HCEC 1CT (cell line): ENCODE measurements at places on chromosomes 5 and 9.

DNA sequence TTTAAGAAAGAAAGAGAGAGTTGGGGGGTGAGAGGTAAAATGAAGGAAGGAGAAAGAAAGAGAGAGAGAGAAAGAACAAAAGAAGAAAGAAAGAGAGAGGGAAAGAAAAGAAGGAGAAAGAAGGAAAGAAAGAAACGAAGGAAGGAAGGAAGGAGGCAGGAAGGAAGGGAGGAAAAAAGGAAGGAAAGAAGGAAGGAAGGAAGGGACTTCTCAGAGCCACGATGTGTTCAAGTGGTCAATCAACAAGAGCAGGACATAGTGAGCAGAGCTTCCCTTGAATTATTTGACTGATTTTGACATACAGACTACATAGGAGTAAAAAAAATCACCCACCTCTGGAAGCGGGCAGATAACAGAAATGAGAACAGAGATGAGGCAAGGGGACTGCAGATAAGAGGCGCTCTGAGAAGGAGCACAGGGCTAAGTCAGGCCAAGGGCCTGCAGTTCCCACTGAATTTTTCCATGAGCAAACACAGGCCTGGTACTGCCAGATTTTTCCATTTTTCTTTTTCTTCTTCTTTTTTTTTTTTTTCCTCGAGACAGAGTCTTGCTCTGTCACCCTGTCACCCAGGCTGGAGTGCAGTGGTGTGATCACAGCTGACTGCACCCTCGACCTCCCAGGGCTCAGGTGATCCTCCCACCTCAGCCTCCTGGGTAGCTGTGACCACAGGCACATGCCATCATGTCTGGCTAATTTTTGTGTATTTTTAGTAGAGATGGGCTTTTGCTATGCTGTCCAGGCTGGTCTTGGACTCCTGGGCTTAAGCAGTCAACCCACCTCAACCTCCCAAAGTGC lies 77.7 kb upstream of the IL17B start:
- no peak for DNase-seq

- no peak for DNase-seq
These were observed 212.4 kb upstream of the C9orf72 start for GRCh38 chr9:27785714-27786100.

DNA sequence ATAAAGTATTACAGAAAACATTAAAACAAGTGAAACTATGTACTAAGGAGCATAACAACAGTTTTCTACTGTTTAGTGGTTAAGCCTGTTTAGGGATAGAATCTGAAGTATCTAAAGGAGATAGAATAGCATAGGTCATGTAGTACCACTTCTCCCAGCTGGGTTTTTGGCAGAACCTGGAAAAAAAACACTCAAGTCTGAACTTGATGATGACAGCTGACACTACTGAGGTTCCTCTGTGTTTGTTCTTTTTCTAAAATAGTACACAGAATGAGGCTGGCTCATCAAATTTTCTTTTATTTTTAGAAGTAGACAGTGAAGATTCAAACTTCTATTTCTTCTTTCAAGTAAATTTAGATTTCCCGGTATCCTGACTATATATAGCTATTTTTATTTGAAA lies 203.8 kb upstream of the ACO1 start:
- DNase-seq = no peak

DNA sequence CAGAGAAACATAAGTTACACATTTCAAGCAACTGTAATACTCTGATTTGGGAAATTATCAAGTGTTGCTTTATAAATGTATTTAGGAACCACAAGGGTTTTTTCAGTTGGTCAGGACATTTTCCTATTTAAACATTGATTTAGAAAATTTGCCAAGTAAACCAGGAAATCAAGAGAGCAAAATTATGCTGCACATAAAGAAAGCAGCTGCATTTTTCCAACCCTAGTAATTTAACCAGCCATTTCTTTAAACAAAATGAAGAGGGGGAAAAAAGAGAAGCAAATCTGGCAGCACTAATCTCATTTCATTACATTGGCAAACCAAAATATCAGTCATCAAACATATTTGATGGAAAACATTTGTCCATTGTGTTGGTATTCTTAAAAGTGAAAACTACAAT lies 271.4 kb downstream of the TLE1 start:
- no peak for DNase-seq

- no peak for DNase-seq
These were observed 388 bp upstream of the MED10 start for GRCh38 chr5:6378766-6379103.
